Endothelial cell of umbilical vein (primary cell): ENCODE measurements at places on chromosomes 1 and 21. TPM values are rescaled to one million over a fixed set of nuclear protein-coding genes. Genes with fewer than 3 reads are reported as not detected.

The HRNR gene
- not detected in 2 replicates for total RNA-seq

The NUF2 gene
- total RNA-seq = 38.6 and 38.7 TPM in 2 replicates

The FCRL4 gene
- not detected in 2 replicates for total RNA-seq

- no peak overlapping the region for H3K4me3 ChIP-seq
- H3K4me1 ChIP-seq = no peaks in the 10 kb centered on the region
- H3K36me3 ChIP-seq = no peaks in the 10 kb centered on the region
- H3K27me3 ChIP-seq = peaks cover 6% of the 10 kb centered on the region
Observed at GRCh38 chr1:206890125-206891060, 6.8 kb upstream of the IL24 start.

DNA sequence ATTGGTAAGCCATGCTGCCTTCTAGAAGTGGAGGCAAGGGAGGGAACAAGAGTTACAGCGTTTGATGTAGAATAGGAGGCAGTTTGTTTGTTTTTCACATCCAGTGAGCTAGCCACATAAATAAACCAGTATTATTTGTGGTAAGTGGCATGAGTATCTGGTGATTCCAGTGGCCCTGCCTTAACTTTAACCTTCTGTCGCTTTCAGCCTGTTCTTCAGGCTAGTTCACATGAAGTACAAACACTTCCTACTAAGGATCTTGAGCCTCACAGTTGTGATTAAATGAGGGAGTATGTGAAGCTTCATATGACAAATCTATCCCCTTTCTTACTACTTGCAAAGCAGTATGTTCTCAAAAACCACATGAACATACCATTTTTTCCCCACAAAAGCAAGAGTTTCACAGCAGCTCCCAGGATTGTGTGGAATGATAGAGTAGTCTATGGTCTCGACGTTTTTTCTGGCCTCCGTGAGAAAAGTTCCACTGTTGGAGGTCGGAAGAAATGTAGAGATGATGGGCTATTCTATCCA lies 59.5 kb downstream of the PHACTR4 start:
- H3K27me3 ChIP-seq = no peaks in the 10 kb centered on the region
- no peak overlapping the region for H3K27ac ChIP-seq
- no peak overlapping the region for H3K4me3 ChIP-seq
- no peaks in the 10 kb centered on the region for H3K36me3 ChIP-seq

DNA sequence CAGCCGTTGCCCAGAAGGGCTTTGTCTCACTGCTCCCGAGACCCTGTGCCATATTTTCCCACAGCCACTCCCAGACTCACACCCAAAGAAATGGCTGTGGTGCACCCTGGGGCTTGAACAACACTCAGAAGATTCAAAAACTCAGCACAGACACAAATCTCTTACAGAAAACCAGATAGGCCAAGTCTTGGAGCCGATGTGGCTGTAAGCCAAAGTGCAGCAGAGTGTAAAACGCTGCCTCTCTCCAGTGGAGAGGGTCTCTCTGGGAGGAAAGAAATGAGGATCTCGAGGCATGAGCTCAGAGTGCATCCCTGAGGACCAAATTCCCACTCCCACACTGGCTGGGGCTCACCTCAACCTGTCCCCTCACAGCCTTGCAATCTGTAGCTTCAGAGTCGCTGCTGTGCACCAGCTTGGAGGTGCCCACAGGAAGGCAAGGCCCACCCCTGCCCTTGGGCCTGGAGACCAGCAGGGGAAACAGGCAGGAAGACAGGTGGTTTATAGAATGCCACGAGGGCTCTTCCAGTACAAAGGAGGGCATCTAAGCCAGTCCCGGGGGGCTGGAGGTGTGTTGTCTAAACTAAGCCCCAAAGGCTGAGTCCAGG lies 171.3 kb upstream of the AJAP1 start:
- DNase-seq = no peak
- H3K4me3 ChIP-seq = no peak overlapping the region
- no peaks in the 10 kb centered on the region for H3K36me3 ChIP-seq
- H3K4me1 ChIP-seq = no peaks in the 10 kb centered on the region
- no peaks in the 10 kb centered on the region for H3K27me3 ChIP-seq

DNA sequence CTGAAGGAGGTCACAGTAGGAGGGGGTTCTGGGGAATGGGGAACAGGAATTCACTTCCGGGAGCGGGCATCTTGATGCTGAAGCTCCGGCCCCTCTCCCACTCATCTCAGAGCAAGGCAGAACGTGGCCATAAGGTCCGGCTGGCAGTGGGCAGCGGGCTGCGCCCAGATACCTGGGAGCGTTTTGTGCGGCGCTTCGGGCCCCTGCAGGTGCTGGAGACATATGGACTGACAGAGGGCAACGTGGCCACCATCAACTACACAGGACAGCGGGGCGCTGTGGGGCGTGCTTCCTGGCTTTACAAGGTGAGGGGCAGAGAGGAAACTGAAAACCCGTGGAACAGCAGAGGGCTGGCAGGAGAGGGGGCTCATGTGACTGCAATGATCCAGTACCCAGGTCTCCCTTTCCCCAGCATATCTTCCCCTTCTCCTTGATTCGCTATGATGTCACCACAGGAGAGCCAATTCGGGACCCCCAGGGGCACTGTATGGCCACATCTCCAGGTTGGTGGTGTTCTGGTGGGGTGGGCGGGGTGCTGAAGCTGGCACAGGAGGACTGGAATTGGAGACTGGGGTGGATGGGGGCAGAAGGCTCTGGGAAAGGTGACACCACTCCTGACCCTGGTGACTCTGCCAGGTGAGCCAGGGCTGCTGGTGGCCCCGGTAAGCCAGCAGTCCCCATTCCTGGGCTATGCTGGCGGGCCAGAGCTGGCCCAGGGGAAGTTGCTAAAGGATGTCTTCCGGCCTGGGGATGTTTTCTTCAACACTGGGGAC lies 3.0 kb downstream of the SLC27A3 start:
- H3K4me1 ChIP-seq = peaks cover 42% of the 10 kb centered on the region
- no peak overlapping the region for H3K4me3 ChIP-seq
- no peak for DNase-seq
- no peaks in the 10 kb centered on the region for H3K36me3 ChIP-seq

- no peaks in the 10 kb centered on the region for H3K4me1 ChIP-seq
- no peak overlapping the region for H3K27ac ChIP-seq
- DNase-seq = no peak
- H3K36me3 ChIP-seq = no peaks in the 10 kb centered on the region
- no peak overlapping the region for H3K4me3 ChIP-seq
- H3K27me3 ChIP-seq = peaks cover 7% of the 10 kb centered on the region
Observed at GRCh38 chr1:53678507-53678906, 60.5 kb downstream of the GLIS1 start.

DNA sequence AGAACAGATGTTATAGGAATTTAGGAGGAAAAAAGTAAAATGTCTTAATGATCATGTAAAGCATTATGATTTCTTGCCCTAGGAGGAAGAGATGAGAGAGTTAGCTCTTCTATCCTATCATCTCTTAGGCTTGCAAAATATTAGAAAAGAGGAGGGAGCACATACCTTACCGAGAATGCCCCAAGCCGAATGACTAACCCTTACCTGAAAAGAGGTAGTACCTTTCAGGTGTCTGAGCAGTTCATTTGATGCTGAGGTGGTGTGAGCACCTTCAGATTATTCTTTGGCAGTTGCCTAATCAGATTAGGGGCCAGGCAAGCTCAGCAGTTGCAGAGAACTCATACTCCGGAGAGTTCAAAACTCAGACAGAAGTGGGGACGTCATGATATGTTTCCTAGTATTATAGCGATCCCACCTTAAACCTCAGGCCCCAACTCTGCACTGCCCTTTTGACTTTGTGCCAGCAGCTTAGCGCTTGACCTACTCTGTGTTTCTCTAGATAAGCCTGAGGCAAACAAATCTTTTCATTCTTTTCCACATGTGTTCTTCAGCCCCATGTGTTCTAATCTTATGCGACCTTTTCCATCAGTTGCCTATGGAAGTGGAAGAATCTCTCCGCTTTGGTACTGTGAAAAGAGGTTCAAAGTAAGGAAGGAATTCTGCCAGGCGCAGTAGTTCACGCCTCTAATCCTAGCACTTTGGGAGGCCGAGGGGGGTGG lies 52.5 kb downstream of the ATP2B4 start:
- H3K4me1 ChIP-seq = peaks cover 9% of the 10 kb centered on the region
- H3K27ac ChIP-seq = no peak overlapping the region
- H3K36me3 ChIP-seq = no peaks in the 10 kb centered on the region
- H3K27me3 ChIP-seq = no peaks in the 10 kb centered on the region
- DNase-seq = peak; percentile 30

GRCh38 chr1:155184835-155185782 lies 11.5 kb downstream of the TRIM46 start:
- H3K4me3 ChIP-seq = no peak overlapping the region
- H3K4me1 ChIP-seq = no peaks in the 10 kb centered on the region
- H3K27ac ChIP-seq = no peak overlapping the region
- peaks cover 3% of the 10 kb centered on the region for H3K36me3 ChIP-seq
- no peak for DNase-seq
- H3K27me3 ChIP-seq = no peaks in the 10 kb centered on the region

DNA sequence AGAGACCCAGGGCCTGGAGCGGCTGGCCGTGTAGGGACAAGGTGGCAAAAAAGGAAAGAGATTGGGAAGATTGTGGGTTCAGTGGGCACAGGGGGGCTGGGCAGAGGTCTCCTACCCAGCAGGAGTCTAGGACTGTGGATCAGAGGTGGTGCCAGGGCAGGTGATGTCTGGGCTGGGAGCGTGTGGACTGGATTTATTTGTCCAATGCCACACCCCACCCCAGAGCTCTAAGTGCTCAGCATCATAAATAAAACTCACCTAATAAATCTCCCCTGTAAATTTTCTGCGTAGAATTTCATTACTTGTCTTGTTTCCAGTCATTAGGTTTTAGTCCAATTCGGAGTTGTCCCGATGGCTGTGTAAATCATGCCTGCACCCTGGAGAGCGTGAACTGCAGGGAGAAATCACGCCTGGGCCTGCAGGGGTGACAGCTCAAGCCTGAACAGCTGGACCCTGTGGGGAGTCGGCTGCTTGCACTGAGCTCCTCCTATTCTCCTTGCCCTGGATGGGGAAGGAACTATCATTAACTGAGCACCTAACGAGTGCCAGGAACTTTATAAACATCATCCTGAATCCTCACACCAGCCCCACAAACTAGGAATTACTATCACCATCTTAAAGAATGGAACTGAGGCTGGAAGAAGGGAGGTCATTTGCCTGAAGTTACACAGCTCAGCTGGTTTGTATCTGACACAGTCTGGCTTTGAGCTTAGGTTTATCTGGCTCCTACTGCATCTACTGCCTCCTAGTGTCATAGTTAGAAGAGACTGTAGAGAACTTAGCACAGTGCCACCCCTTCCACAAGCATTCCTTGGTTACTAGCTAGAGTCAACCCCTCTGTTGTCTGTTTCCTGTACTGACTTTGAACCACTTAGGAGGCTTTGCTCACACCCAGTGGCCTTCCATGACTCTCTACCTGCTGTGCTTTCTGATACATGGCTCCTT lies 25.0 kb upstream of the POU3F1 start:
- peaks cover 8% of the 10 kb centered on the region for H3K27me3 ChIP-seq
- no peaks in the 10 kb centered on the region for H3K4me1 ChIP-seq
- DNase-seq = peak; percentile 28
- H3K36me3 ChIP-seq = no peaks in the 10 kb centered on the region
- H3K27ac ChIP-seq = no peak overlapping the region
- H3K4me3 ChIP-seq = no peak overlapping the region

GRCh38 chr1:41330588-41331545 lies 30.4 kb upstream of the FOXO6 start:
- no peak for DNase-seq
- H3K4me3 ChIP-seq = no peak overlapping the region
- H3K4me1 ChIP-seq = peaks cover 3% of the 10 kb centered on the region
- H3K27ac ChIP-seq = no peak overlapping the region
- peaks cover 3% of the 10 kb centered on the region for H3K27me3 ChIP-seq
- no peaks in the 10 kb centered on the region for H3K36me3 ChIP-seq

DNA sequence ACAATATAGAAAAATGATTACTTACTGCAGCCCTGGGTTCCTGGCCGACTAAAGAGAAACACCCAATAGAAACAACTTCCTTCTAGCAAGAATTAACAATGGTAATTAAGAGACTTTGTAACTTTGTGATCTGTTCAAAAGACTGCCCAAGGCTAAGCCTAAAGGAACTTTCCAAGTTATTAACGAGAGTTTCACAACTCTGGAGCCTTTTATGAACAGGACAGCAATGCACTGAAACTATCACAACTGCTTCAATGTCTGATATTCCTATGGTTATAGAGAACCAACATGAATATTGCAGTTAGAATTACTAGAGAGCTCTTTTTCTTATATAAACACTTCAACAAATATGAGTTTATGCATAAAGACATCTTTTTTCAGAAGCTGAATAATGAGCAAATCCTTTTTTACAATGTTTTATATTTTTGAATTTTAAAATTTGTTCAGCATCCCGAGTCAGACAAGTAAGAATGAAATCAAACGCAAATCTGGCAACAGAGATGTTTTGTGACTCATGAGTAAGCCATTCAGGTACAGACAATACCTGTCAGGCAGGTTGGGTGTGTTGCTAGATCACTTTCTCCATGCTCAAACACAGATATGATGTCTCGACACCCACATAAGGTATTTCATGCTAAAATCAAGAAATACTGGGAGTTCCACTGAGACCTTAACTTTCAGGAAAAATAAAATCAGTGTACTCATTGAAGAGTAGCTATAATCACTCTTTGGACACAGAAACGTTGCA lies 22.2 kb upstream of the KCNJ15 start:
- H3K27me3 ChIP-seq = no peaks in the 10 kb centered on the region
- H3K36me3 ChIP-seq = no peaks in the 10 kb centered on the region
- H3K4me1 ChIP-seq = peaks cover 2% of the 10 kb centered on the region
- H3K4me3 ChIP-seq = no peak overlapping the region
- H3K27ac ChIP-seq = no peak overlapping the region
- DNase-seq = no peak

- H3K36me3 ChIP-seq = no peaks in the 10 kb centered on the region
- H3K27me3 ChIP-seq = peaks cover 2% of the 10 kb centered on the region
- no peak overlapping the region for H3K27ac ChIP-seq
- H3K4me3 ChIP-seq = no peak overlapping the region
- H3K4me1 ChIP-seq = peaks cover 4% of the 10 kb centered on the region
- DNase-seq = no peak
Observed at GRCh38 chr1:234562334-234562733, 47.6 kb downstream of the IRF2BP2 start.

DNA sequence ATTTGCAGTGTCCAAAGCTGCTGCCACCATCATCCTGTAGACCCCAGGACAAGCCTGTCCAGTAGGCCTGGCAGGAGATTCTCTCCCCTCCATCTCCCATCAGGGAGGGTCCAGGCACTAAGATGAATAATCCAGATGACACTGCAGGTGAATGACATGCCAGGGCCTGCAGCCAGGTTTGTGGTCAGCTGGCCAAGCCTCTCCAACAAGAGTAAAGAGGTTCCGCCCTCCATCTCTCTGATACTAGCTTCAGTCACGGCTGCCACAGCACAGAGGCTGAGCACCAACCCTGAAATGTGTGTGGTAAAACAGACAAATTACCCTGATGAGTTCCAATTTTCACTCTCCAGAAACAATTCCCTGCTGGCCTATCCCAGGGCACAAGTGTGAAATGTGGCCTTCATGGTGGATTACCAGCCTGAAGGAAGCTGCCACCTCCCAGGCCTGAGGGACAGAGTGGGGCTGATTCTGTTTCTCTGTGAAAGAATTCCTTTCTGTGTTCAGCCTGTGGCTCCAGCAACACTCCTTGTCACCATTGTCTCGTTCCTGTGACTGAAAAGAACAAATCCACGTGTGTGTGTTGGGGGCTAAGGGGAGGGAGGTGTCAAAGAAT lies 19.9 kb upstream of the LHX4 start:
- no peaks in the 10 kb centered on the region for H3K4me1 ChIP-seq
- no peak overlapping the region for H3K27ac ChIP-seq
- H3K36me3 ChIP-seq = no peaks in the 10 kb centered on the region

- DNase-seq = no peak
- no peaks in the 10 kb centered on the region for H3K36me3 ChIP-seq
- no peak overlapping the region for H3K4me3 ChIP-seq
- H3K27ac ChIP-seq = no peak overlapping the region
- H3K4me1 ChIP-seq = no peaks in the 10 kb centered on the region
Observed at GRCh38 chr1:244092293-244092963, 41.3 kb downstream of the ZBTB18 start.

GRCh38 chr1:94156096-94156625 lies 35.2 kb upstream of the ABCA4 start:
- H3K27ac ChIP-seq = no peak overlapping the region
- H3K4me1 ChIP-seq = peaks cover 7% of the 10 kb centered on the region
- no peaks in the 10 kb centered on the region for H3K27me3 ChIP-seq
- H3K4me3 ChIP-seq = no peak overlapping the region
